Karpas-422 (cell line): ENCODE measurements at places on chromosomes 2 and 18. TPM values are rescaled to one million over a fixed set of nuclear protein-coding genes. Genes with fewer than 3 reads are reported as not detected.

Gene ZDBF2
- 1.9 and 2.5 TPM in 2 replicates for total RNA-seq

GRCh38 chr2:214135966-214136365 lies 274.9 kb upstream of the VWC2L start:
- DNase-seq, result no peak
- H3K4me1 ChIP-seq, result no peaks in the 10 kb centered on the region
- H3K4me3 ChIP-seq, result no peak overlapping the region
- H3K27me3 ChIP-seq, result no peaks in the 10 kb centered on the region

Gene FAM237A
- total RNA-seq, result not detected in 2 replicates

DNA sequence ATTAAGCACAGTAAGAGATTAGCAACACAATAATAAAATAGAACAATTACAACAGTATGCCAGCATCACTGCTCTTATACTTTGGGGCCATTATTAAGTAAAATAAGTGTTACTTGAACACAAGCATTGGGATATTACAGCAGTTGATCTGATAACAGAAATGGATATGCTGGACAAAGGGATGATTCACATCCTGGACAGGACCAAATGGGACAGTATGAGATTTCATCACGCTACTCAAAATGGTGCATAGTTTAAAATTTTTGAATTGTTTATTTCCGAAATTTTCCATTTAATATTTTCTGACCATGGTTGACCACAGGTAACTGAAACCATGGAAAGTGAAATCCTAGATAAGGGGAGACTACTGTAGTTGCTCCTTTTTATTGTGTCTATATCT lies 138.2 kb downstream of the UBR3 start:
- no peak overlapping the region for H3K4me3 ChIP-seq
- no peak overlapping the region for H3K27ac ChIP-seq
- DNase-seq, result no peak
- H3K27me3 ChIP-seq, result no peaks in the 10 kb centered on the region

- DNase-seq, result no peak
- no peaks in the 10 kb centered on the region for H3K27me3 ChIP-seq
- H3K4me1 ChIP-seq, result no peaks in the 10 kb centered on the region
- no peaks in the 10 kb centered on the region for H3K36me3 ChIP-seq
- no peak overlapping the region for H3K27ac ChIP-seq
- no peak overlapping the region for H3K4me3 ChIP-seq
Measured at GRCh38 chr2:176356251-176356650, 87.0 kb downstream of the MTX2 start.

- no peaks in the 10 kb centered on the region for H3K4me1 ChIP-seq
- H3K4me3 ChIP-seq, result no peak overlapping the region
- H3K27me3 ChIP-seq, result no peaks in the 10 kb centered on the region
- H3K27ac ChIP-seq, result no peak overlapping the region
- H3K36me3 ChIP-seq, result no peaks in the 10 kb centered on the region
Measured at GRCh38 chr18:37641573-37641972, 76.0 kb upstream of the CELF4 start.

Gene THADA
- total RNA-seq, result 29.4 and 35.6 TPM in 2 replicates

Gene REG1A
- not detected in 2 replicates for total RNA-seq

GRCh38 chr2:141182246-141182645 lies 948.6 kb downstream of the LRP1B start:
- no peak overlapping the region for H3K27ac ChIP-seq
- H3K27me3 ChIP-seq, result no peaks in the 10 kb centered on the region
- DNase-seq, result no peak

DNA sequence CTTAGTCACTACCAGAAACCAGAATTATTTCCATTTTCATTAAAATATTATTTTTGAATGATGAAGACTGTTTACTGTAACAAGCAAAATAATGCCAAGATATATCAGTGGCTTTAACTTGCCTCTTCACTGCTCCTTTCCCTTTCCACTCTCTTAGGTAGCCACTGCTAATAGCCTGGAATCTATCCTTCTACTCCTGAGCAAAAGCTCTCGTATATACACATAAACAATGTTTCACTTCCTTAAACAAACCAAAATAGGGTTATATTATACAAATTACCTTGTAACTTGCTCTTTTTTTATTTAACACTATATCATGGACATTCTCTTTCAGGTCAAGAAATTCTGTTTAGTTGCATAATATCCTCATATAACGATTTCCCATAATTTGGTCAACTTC lies 20.8 kb downstream of the IMMT start:
- H3K36me3 ChIP-seq, result peaks cover 68% of the 10 kb centered on the region
- DNase-seq, result no peak
- H3K4me3 ChIP-seq, result no peak overlapping the region
- peaks cover 20% of the 10 kb centered on the region for H3K4me1 ChIP-seq

DNA sequence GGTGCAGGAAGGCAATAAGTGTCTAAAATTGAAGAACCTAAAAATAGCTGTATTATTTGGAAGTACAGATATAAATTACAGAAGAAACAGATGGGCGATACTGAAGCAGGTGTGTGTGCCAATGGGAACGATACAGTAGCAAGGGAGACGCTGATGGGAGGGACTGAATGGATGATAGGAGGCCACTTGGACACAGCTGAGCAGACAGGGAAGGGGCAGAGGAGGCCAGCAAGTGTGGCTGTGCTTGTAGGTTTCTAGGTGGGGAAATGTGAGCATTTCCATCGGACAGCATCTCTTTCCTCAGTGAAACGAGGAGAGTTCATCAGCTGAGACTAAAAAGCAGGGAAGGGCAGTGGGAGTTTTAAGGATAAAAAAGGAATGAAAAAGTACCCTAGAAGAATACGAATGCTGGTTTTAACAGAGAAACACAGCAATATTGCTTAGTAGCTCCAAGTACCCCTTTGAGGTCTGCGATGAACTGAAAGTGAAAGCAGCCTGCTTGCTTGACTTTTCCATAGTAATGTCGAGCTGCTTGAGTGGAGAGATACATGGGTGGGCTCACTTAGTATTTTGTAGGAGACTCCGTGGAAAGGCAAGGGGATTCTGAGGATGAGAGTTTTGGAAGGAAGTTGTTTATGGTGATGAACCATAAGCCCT lies 91.7 kb upstream of the EPC2 start:
- no peak overlapping the region for H3K27ac ChIP-seq
- H3K4me1 ChIP-seq, result peaks cover 12% of the 10 kb centered on the region
- peak overlapping the region; percentile 63 for H3K4me3 ChIP-seq
- DNase-seq, result peak; percentile 44
- no peaks in the 10 kb centered on the region for H3K27me3 ChIP-seq

Gene CFAP65
- total RNA-seq, result 0.11 TPM in 1 of 2 replicates, not detected in the other

DNA sequence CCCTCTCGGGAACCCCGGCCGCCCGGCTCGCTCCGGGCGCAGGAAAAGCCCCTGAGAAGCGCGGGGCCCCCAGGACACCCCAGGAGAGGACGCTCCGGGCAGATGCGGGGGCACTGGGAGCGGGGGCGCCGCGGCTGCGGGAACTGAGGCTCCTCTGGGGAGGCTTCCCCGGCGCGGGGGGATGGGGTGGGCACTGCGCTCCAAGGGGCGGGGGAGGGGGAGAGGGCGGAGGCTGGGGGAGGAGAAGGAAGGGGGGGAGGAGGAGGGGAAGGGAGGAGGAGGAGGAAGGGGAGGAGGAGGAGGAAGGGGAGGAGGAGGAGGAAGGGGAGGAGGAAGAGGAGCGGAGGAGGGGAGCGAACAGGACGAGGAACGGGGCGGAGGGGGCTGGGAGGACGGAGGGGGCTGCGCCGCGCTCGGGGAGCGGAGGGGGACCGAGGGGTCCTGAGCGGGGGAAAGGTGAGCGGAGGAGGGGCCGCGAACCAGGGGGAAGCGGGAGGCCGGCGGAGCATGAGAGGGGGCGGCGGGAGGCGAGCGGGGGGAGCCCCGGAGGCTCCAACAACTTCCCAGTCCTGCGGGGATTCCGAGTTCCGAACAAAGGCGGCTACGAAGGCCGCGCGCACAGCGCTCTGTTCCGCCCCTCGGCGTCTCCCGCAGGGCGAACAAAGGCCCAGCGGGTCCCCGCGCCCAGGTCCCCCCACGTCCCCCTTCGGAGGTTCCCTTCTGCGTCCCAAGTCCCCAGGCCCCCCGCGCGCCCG lies 742 bp downstream of the PXDN start:
- no peaks in the 10 kb centered on the region for H3K27me3 ChIP-seq
- H3K27ac ChIP-seq, result no peak overlapping the region
- no peaks in the 10 kb centered on the region for H3K36me3 ChIP-seq
- no peaks in the 10 kb centered on the region for H3K4me1 ChIP-seq

- H3K27me3 ChIP-seq, result no peaks in the 10 kb centered on the region
- no peaks in the 10 kb centered on the region for H3K36me3 ChIP-seq
- H3K4me1 ChIP-seq, result no peaks in the 10 kb centered on the region
- DNase-seq, result no peak
Measured at GRCh38 chr2:26514045-26514444, 36.1 kb upstream of the OTOF start.

Gene CRYBA2
- total RNA-seq, result not detected in 2 replicates

DNA sequence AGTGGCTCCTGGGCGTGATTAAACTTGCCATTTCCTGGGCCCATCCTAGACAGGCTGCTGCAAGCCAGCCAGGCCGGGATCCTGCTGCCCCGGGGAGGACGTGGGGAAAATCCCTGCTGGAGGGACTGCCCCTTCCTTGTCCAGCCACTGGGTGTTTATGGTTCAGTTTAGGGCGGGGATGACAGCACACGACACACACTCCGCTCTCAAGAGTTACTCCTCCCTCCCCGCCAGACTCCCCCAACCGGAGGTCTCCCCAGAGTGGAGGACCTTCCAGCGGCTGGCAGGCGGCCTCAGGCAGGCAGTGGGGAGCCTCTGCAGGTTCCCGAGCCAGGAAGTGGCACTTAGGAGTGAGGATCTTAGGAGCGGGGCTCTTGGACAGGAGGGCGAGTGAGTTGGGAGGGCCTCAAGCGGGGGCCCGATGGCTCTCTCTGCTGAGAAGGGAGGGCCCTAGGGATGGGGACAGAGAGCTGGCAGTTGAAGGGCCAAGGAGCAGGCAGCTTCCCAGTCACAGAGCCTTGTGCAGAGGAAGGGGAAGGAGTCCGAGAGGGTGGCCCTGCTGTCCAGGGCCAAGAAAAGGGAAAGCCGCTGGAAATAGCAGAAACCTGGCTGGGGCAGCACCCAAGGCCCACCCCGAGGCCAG lies 5.7 kb upstream of the GPR35 start:
- no peak overlapping the region for H3K4me3 ChIP-seq
- H3K27me3 ChIP-seq, result no peaks in the 10 kb centered on the region
- no peak for DNase-seq
- H3K4me1 ChIP-seq, result no peaks in the 10 kb centered on the region
- H3K36me3 ChIP-seq, result no peaks in the 10 kb centered on the region

GRCh38 chr18:52278191-52278590 lies 61.8 kb upstream of the DCC start:
- no peak overlapping the region for H3K4me3 ChIP-seq
- no peaks in the 10 kb centered on the region for H3K27me3 ChIP-seq
- H3K4me1 ChIP-seq, result no peaks in the 10 kb centered on the region
- no peaks in the 10 kb centered on the region for H3K36me3 ChIP-seq
